ENCODE measurements at places on chromosomes 3 and 15. TPM values are rescaled to one million over a fixed set of nuclear protein-coding genes. Genes with fewer than 3 reads are reported as not detected.

GOLGA8M gene
- not detected for total RNA-seq

EIF5A2 gene
- total RNA-seq: 8.5 TPM

EOMES gene
- total RNA-seq: 0.95 TPM

DNA sequence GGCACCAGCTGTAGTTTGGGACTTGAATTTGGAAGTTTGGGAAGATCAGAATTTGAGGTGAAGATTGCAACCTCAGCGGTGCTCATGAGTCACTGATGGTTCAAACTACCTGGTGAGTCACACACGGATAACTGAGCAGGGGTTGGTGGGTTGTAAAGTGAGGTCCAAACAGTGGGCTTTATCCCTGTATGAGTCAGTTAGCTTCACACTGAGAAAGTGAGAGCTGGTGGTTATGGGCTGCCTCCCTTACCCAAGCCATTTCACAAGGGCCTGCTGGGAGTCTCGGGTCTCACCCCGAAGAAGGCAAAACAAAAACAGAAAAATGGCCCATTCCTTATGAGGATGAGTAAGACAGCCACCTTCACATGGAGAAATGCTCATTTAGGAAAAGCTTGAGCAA lies 77.0 kb downstream of the ITGA11 start:
- no peak for DNase-seq

DNA sequence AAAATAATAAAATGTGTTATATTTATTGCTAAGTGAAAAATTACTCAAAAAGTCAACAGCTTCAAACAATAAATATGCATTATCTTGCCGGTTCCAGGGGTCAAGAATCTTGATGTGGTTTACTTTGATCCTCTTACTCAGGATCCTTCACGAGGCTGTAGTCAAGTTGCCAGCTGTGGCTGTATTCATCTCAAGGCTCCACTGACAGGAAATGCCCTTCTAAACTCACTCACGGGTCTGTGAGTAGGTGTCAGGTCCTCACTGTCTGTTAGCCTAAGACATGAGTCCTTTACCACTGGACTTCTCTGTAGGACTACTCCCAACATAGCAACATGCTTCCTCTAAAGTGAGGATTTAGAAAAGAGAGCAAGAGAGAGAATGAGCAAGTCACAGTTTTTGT lies 983.0 kb downstream of the SI start:
- DNase-seq: no peak

DNA sequence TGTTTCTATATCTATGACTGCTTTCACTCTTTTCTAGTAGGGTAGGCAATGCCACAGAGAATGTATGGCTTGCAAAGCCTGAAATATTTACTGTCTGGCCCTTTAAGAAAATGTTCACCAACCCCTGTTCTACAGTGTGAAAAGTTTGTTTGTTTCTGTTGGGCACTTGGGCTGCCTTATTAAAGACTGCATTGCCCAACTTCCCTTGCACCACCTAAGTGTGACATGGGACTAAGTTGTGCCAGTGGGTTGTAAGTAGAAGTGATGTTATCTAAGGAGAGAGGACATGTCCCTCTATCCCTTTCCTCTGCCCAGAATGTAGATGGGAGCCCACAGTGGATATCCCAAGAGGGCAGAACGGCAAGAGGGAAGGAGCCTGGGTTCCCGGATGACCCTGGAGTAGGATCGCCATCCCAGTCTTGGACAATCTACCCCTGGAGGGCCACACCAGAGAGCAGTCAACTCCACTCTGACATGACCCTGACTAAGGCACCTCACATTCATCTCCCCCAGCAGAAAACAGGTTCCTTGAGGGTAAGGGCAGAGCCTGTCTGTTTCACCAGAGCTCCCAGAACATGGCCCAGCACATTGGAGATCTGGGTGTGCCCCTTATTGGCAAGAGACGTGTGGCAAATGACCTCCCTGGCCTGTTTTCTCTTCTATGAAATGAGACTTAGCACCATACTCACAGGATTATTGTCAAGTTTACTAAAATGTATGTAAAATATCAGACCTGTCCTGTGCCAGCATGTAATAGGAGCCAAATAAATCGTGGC lies 138.8 kb downstream of the SMAD6 start:
- no peak for DNase-seq

DNA sequence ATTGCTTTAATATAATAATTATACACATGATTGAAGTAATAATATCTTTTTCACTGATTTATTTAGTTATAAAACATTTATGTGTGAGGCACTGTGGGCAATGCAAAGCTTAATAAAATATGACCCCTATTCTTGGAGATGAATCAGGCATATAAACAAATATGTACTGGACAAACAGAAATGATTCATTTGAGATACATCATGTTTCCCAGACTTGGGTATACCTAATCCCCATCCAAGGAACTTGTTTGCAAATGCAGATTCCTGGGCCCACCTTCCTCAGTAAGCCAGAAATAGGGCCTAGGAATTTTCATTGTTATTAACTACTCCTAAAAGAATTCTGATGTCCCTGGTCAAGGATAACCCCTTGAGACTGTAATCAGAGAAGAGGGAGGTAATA lies 184.2 kb downstream of the CHL1 start:
- DNase-seq: no peak

Data from foreskin keratinocyte (primary cell).